ENCODE measurements at places on chromosomes 5 and 9.

DNA sequence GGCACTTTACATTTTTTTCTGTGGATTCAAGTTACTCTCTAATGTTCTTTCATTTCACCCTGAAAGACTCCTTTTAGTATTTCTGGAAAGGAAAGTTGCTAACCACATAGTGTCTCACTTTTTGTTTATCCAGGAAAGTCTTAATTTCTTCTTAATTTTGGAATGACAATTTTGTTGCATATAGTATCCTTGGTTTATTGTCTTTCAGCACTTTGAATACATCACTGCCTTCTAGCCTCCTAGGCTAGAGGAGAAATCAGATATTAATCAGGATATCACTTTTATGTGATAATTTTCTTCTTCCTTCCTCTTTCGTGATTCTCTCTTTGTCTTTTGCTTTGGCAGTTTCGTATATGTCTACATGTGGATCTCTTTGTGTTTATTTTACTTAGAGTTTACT, 11.4 kb downstream of the ADGRV1 start:
- no peak for DNase-seq

- no peak for DNase-seq
Observed at GRCh38 chr9:68808338-68808890, 103.4 kb downstream of the PIP5K1B start.

- no peak for DNase-seq
Observed at GRCh38 chr5:142427015-142427364, 102.2 kb upstream of the SPRY4 start.

DNA sequence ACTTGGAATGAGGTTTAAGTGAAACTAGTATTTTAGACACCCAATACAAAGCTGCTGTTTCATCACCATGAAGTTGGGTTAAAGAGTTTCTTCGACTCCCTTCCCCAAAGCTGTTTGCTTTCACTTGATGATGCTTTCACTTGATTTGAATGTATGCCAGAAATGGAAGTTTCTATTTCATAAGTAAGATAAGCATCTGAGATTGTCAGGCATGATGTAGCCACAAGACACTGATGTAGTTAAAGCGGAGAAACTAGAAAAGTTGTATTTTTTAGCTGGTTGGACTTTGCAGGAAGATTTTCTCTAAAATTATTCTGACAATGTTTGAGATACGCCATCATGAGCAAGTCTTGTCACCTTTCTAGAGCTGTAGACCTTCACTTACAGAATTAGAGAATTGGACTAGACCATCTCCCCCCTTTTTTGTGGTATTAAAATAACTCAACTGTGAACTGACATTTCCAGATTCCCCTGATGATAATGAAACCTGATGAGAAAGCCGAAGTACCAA, 20.0 kb downstream of the MOCS2 start:
- DNase-seq: no peak

DNA sequence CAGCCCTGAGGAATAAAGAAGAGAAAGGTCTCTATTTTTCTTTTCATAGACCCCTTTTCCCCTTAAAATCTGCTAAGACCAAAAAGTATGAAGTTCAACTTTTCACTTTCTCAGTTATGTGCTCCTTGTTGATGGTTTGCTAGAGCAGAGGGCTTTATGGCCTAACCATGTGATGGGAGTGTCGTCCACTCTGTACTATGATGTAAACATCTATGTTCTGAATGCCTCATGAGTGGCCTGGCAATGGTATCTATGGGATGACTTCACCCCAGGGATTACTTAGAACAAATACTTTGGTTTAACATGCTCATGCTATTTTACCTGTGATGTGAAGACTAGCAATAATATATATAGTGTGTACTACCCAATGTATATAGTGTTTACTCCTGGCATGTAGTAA, 43.7 kb upstream of the MIER3 start:
- no peak for DNase-seq

DNA sequence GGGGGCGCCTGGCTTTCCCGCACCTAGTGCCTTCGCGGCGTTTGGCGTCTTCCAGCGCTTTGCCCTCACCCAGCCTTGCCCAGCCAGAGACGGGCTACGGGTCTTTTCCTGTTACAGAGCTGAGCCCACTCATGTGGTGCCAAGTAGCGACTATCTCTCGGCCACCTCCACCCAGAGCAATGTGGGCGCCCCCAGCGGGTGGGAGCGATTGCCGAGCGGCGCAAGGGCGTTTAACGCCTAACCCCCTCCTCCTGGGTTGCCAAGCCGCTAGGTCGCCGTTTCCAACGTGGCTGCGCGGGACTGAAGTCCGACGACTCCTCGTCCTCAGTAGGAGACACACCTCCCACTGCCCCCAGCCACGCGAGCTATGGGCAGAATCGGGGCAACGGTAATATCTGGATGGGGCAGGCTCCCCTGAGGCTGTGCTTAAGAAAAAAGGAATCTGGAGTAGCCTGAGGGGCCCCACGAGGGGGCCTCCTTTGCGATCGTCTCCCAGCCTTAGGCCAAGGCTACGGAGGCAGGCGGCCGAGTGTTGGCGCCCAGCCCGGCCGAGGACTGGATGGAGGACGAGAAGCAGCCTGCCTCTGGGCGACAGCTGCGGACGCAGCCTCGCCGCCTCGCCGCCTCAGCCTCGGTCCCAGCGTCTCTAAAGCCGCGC, 5.8 kb downstream of the TLX3 start:
- DNase-seq: no peak

DNA sequence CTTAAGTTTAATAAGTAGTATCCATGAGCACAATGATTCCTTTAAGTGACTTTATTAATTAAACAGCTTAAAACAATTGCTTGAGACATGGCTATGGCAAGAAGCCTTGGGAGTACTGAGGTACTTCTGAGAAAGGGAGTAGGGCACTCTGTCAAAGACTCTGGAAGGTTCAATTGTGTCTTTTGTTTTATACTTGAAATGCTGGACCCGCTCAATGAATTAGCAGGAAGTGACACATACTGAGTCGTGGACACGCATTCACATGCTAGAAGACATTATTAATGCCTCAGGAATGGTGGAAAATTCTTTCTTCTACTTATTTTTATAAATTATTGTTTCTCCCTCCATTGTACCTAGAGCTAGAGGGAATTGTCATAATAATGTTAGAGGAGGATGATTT, 347.3 kb upstream of the ZNF608 start:
- DNase-seq: peak; percentile 48

DNA sequence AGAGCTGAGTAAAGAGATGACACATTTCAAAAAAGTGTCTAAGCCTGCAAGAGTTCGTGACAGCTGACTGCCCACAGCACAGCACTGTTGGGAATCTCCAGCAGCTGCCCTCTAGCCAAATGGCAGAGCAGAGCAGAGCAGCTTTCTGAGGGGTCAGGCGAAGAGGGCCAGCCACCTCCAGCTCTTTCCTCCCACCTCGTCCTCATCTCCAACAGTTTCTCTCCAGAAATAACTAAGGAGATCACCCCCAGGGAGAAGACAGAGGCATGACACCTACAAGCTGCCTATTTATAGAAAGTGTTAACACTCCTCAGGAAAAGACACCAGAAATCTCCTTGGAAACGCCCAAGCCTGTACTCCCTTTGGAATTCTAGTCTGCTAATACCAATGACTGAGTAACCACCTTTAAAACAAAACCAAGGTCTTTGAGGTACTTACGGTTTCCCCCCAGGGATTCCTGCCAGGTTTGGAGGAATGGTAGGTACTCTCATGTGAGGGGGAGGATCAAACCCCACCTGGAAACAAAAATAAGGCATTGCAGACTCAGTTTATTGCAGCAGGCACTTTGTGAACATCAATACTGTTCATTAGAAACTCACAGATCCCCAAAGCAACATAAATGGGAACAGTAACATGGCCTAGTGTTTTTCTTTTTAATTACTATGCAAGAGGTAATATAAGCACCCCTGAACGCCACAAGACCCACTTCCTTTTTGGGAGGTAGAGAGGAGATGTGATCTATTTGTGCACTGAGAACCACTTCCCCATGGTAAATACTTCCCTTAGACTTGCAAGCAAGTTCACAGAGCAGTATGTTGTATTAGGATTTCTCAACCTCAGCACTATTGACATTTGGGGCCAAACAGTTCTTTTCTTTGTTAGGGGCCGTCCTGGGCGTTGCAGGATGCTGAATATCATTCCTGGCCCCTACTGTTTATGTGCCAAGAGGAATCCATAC, 79.3 kb downstream of the TLE1 start:
- no peak for DNase-seq

GRCh38 chr5:31504529-31504928, 27.4 kb downstream of the DROSHA start:
- no peak for DNase-seq

DNA sequence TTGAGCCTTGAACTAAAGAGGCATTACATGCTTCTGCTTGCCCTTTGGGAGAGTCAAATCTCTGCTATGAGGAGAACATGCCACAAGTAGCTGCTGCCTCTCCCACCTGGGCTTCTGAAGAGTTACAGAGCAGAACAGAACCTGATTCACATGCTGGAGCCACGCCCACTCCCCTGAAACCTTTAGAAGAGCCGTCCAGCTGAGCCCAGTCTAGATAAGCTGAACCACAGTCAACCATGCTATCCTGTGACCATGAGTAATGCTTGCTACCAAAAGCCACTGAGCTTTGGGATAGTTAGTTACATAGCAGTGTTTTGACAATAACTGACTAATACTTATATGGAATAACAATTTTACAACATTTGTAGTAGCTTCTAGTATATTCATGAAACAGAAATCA, 111.0 kb upstream of the VCAN start:
- no peak for DNase-seq

DNA sequence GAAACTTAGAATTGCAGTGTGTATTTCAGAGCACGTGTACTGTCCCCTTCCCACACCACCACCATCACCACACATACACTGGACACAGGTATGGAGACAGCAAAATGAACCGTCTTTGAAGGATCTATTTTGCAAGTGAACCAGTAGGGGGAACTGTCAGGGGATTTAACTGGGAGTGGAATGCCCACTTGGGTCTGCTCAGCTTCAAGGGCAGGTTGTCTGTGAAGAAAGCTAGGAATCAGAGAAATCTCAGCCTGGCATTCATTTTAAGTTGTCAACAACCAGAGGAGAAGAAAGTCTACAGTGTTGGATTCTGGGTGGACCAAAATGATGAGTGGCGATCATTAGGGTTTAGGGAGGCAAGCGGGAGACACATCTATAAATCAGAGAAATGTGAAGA, 147.0 kb downstream of the DCP2 start:
- DNase-seq: no peak

GRCh38 chr9:36924071-36924470, 110.0 kb downstream of the PAX5 start:
- peak; percentile 60 for DNase-seq

DNA sequence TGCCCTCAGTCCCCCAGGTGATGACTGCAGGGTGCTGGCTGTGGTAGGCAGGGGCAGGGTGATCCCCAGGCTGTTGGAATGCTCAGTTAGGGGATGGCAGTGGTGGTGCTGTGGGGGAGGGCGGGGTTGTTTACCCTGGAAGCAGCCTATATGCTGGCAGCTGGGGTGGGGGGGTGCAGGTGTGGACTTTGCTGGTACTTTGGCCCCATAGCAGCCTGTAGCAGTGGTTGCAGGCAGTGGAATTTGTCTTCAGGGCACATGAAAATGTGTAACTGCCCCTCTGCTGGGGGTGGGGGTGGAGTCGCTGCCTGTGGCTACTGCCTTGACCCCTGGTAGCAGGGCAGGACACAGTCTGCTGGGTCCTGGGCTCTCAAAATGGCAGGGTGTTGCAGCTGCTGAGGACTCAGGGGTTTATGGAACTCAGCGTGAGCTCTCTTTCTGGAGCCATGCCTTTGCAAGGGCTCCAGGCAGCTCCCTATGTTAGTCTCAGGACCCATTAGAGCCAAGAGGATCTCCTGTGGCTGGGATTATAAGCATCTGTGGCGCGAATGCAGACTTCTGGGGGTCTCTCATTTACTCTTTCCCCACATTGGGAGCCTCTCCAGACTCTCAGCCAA, 65.0 kb downstream of the RMI1 start:
- no peak for DNase-seq

DNA sequence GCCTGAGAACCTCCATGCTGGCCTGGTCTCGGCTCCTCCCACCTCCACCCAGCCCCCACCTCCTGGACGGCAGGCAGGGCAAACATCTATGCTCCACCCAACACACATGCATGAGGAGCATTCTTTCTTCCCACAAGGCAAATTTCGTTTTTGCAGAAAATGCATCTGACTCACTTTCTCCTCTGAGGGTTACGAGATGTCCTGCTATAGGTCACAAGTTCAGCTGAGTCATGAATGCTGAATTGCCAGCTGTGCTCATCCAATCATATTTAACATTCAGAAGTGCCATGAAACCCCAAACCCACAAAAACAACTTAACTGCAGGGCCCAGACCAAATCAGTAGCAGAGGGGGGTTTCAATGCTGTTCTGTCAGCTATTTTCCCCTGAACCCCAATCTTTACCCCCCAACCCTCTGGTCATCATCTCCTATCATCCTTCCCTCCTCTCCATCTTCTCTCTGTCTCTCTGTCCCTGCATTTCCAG, 39.0 kb upstream of the OSMR start:
- peak; percentile 39 for DNase-seq

DNA sequence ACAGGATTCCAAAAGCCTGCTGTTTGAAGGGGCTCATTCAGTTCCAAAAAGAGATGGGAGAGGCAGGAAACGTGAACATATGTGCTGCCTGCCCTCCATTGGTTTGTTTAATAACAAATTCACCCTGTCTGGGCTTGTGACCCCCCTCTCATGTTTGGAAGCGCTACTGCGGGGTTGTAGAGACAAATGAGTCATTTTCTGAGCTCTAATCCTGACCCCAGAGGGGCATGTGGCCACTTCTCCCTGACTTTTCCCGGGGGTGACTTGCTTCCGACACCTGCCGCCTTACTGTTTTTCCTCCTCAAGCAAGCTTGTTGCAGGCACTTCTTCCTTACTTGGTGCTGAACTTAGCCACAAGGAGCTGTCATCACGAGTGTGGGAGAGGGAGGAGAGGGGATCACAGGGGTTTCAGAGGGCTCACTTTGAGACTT, 75.9 kb downstream of the LMNB1 start:
- DNase-seq: no peak

DNA sequence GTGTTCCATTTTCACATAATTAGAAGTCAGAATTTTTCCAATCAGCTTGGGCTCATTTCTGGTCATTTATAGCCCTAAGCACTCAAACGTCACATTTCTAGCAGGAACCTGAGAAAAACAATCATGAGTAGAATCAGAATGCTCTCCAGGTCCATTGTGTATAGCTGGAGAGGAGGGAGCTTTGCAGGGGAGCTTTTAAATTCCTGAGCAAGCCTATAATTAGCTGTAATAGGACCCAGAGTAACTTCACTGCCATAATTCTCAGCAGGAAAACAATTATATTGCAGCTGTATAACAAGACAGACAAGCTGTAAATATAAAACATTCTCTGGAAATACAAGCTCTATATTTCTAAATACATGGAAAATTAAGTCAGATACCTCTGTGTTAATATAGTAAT, 637.6 kb upstream of the SGCD start:
- no peak for DNase-seq

DNA sequence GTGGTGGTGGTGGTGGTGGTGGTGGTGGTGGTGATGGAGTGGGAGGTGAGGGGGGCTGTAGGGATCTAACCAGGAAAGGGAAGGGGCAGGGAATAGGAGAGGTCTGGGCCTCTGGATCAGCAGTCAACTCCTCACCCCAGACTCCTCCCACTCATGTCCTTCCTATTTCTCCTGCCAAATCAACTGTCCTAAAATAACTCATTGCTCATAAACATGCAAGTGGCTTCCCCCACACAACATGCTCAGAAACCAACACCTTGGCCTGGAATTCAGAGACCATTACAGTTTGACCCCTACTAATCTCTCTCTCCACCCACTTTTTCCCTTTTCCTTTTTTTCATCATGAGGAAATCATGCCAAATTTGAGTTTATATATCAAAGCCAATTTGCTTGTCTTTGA, 8.4 kb upstream of the FSD1L start:
- DNase-seq: no peak
